Kidney (tissue), 22 donors: ENCODE measurements at places on chromosomes 4 and X.

GRCh38 chr4:101031971-101032370 lies 315.4 kb downstream of the PPP3CA start:
- DNase-seq, result no peak

- no peak for DNase-seq
Measured at GRCh38 chr4:154231806-154232478, 259.7 kb downstream of the DCHS2 start.

GRCh38 chrX:47179221-47179927 lies 14.3 kb upstream of the UBA1 start:
- peak; percentile 2 for DNase-seq

DNA sequence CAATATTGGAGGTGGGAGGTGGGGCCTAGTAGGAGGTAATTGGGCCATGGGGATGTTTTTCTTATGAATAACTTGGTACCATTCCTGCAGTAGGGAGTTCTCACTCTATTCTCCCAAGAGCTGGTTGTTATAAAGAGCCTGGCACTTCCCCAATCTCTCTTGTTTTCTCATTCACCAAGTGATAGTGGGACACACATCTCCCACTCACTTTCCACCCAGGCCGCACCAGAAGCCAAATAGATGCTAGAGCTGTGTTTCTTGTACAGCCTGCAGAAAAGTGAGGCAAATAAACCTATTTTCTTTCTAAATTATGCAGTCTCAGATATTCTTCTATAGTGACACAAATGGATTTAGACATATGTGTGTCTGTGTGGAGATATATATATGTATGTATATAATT lies 117.6 kb downstream of the ANKRD50 start:
- DNase-seq, result no peak

GRCh38 chr4:98568941-98569663 lies 89.3 kb downstream of the TSPAN5 start:
- DNase-seq, result no peak

DNA sequence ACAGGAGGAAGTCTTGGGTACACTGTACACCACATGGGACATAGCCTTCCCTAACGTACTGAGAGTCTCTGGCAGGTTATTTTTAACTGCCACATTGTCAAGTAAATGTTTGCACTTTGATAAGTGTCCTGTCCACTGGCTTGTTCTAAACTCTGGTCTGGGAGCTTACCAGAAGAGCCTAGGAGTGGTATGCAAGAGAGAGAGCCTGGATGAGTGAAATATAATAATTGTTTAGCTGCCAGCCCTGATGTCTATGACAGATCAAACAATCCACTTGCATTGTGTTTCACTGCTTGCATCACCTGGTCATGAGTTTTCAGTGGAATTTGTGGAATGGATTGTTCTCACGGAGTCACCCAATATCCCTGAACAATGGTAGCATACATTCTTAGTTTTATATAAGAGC lies 91.6 kb downstream of the SHROOM3 start:
- no peak for DNase-seq

DNA sequence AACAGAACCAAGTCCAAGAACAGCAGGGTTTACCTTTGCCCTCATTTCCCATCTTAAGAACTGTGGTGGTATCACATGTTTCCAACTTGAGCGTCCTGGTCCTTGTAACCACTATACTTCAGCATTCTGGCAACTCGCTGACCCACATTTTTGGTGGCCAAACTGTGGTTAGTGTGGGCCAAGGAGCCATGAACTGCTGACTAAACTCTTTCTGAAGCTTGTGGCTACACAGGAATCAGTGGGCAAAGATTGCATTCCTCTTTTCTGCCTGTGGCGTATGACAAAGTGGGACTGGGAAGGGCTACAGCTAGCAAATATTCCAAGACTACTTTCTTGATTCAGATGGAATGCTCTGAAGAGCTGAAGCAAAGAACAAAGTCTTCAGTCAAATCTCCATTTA lies 106.3 kb upstream of the MID1 start:
- no peak for DNase-seq

DNA sequence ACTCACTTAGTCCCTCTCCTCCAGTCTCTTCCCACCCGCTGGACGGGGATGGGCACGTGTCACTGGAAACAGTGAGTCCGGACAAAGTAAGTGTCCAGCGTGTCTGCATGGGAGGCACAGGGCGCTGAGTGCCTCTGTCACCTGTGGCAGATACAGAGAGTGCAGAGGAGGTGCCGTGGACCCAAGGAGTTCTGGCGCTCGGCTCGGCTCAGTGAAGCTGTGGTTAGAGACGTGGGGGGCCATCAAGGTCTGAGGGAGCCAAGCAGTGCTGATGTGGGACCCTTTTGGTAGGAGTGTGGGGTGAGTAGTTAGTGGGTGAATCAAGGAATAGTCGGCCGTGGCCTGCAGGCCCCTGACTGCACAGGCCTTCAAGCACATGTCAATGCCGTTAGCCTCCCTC lies 40.1 kb upstream of the MSANTD1 start:
- peak; percentile 11 for DNase-seq
